ENCODE measurements at places on chromosomes 12 and 14.

DNA sequence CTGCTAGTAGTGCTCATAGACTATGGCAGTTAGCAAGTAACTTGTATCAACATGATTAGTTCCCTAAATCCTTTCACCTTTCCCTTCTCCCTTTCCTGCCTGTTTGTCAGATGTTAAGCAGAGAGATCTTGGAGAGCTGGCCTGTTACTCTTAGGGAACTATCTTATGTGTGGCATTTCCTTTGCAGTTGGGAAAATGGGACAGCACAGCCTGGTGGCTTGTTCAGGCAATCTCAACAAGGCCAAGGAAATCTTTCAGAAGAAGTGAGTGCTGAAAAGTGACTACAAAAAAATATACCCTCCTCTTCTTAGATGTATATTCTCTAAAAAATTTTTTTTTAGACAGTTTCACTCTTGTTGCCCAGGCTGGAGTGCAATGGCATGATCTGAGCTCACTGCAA lies 7.4 kb downstream of the PARP2 start:
- no peak for DNase-seq

DNA sequence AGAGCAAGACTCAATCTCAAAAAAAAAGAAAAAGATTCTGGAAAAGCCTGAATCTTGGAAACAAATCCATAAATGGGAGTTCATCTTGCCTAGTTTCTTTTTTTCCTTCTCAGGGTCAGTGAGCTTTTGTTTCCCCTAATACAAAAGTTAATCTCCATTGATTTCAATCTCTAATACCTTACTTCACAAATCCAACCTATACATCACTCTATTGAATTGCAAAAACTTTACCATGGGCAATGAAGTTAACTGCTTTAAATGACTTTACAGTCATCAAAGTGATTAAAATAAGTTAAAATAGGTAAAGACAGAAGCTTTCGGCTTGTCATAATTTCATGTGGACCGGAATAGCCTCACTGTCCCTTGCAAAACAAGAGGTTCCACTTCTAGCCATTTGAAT lies 1012.7 kb upstream of the SEL1L start:
- no peak for DNase-seq

- DNase-seq = no peak
Measured at GRCh38 chr12:54431911-54432814, 13.1 kb upstream of the ITGA5 start.

DNA sequence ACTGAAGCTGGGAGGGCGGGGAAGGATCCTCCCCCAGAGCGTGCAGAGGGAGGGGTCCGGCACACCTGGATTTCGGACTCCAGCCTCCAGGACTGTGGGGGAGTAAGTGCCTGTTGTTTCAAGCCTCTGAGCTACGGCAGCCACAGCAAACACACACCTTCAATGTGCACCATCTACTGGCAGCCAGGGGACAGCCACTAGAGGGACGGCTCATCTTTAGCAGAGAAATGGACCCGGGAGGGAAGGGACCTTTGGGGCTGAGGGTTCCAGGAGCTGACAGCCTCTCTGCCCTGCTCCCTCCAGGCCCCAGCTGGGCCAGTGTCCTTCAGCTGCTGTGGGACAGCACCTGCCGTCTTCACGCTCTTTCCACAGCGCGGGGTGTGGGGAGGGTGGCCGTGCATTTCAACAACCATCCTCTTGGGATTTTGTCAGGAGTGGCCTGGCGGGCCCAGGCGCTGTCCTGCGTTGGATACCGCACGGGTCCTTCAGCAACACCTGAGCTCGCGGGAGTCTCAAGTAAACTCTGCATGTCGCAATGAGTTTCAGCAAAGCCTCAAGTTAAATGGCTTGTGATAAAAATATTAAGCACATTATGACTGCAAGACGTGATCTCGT lies 209.2 kb upstream of the C14orf180 start:
- DNase-seq = no peak

DNA sequence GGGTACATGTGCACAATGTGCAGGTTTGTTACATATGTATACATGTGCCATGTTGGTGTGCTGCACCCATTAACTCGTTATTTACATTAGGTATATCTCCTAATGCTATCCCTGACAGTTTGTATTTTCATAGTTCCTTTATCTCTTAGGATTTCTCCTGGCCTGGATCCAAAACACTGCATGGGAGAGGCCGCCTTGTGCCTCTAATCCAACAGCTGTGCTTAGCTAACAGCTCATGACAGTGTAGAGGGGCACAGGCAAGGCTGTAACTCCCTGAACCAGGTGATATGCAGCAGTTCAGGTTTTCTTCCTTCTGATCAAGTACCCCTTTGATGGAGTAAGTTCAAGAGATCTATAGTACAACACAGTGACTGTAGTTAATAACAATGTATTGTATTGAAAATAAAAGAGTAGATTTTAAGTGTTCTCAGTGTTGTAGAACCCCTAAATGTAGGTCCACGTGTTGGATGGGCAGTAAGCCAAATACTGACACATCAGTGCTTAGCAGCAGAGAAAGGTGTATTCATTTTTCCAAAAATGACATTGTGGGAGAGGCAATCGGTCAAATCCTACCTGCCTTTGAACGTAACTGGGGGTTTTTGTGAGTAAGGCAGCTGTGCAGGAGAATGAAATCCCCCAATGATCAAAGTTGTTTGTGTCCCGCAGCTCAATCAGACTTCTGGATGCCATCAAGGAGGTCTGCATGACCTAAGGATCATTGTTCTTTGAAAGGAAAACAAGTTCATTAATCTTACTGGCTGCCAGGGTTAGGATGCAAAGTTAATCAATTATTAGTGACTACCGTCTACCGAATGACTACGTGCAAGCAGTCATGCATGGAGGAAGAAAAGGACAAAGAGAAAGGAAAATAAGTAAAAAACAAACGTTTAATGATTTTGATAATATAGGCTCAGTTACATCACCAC lies 89.3 kb upstream of the FGD4 start:
- no peak for DNase-seq

GRCh38 chr12:68508576-68508975 lies 102.1 kb upstream of the RAP1B start:
- no peak for DNase-seq

DNA sequence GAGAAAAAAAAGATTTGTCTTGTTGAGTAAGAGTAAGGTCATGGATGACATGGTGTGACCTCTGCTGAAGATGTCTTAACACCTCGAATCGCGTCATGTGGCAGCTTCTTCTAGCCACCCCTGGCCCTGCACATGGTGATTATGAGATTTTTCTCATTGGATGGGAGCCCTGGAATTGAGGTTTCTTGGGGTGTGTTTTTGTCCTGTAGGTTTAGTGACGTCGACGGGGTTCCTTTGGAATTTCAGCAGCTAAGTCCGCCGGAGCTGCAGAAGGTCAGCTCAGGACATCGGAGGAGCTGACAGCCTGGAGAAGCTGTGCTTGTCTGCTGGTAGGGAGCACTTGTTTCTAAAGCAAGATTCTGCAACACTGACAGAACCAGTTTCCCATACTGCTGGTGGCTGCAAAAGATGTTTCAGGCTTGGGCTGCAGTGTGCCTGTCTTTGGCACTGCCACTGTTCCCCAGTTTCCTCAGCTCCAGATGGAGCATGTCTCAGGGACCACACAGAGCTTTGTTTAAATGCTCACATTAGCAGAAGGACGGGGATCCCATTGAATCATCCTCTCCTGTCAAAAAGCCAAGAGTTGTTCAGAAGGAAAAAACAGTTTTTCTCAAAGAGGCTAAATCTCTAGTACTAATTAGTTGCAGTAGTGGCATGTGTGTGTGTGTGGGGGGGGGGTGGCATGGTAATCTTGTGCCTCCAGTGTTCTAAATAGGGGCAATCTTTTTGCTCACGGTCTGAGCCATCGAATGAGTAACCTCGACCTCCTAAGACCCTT lies 5.2 kb upstream of the FOS start:
- no peak for DNase-seq

GRCh38 chr12:65699251-65699650 lies 125.0 kb upstream of the HMGA2 start:
- no peak for DNase-seq

GRCh38 chr12:130634866-130635265 lies 81.2 kb downstream of the RIMBP2 start:
- no peak for DNase-seq

GRCh38 chr14:95404583-95404982 lies 84.9 kb upstream of the CLMN start:
- DNase-seq = no peak

DNA sequence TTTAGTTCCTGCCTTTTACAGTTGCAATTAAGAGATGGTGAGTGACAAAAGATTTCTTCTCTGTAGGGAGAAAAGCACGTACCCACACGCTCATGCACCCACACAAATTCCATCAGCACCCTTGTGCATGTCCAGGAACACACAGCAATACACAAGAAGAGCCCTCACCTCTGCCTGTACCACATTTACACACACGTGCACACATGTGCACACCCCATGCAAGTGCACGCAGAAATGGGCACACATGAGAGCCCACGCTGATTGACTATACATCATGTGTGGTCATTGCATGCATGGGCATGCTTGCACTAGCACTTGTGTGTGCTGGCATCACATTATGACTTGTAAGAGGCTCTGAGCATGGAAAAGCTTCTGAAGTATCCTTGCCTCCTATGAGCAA lies 70.5 kb downstream of the SERPINA3 start:
- no peak for DNase-seq

DNA sequence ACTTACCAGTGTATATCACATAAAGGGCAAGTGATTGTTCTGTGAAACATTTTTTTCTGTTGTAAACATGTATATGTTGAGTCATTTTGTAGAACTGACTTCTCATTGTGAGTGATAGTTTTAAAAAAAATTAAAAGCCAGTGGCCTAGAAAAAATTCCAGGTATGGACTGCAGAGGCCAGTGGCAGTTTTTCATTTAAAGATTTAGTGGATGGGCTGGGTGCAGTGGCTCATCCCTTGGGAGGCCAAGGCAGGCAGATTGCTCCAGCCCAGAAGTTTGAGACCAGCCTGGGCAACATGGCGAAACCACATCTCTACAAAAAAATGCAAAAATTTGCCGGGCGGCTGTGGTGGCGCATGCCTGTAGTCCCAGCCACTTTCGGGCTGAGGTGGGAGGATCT lies 84.7 kb upstream of the MDM1 start:
- no peak for DNase-seq

DNA sequence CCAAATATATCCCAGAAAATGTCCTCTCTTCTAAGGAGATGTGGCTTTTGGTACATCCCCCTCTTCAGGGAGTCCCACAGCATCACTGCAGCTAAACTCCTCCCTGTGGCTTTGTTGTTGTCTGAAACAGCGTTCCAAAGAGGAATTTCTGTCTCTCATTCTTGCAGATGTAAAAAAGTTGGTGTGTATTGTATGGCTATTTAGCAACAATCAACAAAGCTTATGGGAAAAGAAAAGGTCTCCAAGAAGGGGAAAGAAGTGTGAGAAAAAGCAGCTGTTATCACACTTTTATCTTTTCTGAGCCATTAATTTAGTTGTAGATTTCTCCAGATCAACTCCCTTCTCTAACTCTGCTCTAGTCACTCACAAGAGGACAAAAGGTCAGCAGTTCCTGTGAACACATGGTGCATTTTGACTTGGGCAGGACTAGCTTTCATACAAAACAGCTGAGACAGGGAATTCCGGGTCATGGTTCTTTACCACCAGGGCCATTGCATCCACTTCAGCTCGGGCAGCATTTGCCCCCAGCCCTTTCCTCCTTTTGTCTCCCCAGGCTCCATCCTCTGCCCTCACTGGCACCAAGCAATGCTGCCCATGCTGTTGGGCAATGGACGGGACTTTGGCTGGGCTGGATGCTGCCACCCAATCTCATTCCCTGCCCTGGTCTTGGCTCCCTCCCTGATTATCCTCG lies 184.7 kb downstream of the TMX1 start:
- DNase-seq = no peak

DNA sequence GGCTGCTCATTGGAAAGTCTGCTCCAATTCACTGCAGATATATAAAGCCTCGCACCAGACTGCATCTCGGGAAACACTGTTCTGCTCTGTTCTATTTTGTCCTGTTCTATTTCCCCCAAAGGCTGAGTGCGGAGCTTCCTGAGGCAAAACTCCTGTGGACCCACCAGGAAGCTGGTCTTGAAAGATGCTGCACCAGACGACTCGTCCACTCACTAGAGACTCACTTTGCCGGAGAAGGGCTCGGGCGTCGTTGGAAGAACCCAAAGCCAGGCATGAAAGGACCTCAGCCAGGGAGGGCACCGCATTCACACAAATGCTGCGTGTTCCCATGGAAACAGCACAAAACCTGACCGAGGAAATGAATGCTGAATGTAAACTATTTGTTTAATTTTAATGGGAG lies 331.2 kb upstream of the SFSWAP start:
- DNase-seq = no peak

- no peak for DNase-seq
Measured at GRCh38 chr14:51544901-51545300, 106.8 kb upstream of the FRMD6 start.

DNA sequence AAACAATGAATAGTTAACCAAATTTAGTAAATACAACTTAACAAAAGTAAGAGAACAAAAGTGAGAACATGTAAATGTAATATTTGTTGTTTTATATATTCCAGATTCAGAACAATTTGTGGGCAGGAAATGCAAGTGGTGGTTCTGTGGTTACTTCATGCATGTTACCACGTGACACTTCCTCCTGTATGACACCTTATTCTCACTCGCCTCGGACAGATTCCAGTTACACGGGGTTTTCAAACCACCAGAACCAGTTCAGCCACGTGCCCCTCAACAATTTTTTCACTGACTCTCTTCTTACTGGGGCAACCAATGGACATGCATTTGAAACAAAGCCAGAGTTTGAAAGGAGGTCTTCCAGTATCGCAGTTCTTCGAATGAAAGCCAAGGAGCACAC lies 21.0 kb downstream of the ALX1 start:
- no peak for DNase-seq

GRCh38 chr12:38156497-38157245 lies 159.9 kb upstream of the ALG10B start:
- DNase-seq = no peak

DNA sequence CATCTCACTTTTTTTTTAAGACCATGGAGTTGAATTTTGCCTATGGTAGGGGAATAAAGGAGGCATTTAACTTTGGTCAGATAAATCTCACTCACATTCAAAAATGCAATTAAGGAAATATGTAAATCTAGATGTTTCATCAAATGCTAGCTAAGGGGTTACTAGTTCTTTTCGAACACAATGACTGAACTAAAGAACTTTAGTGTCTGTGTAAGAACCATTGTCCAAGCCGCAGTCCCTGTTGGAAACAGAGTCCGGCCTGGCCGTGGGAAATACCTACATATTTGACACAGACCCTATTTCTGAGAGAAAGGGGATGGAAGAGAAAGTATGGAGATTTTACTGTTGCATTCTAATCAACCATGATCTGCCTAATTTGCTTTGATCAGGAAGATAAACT lies 17.4 kb downstream of the LGR5 start:
- DNase-seq = no peak

GRCh38 chr12:120943482-120943881 lies 34.9 kb upstream of the HNF1A start:
- DNase-seq = no peak

GRCh38 chr14:23470947-23471346 lies 1.4 kb downstream of the NGDN start:
- no peak for DNase-seq

GRCh38 chr14:74492776-74493342 lies at the start of gene NPC2:
TSS of gene NPC2 (minus strand) at chr14:74493305. CDS start at chr14:74493274, 31 bp downstream.
- no peak for DNase-seq
